ENCODE measurements at places on chromosomes 6 and 20.

DNA sequence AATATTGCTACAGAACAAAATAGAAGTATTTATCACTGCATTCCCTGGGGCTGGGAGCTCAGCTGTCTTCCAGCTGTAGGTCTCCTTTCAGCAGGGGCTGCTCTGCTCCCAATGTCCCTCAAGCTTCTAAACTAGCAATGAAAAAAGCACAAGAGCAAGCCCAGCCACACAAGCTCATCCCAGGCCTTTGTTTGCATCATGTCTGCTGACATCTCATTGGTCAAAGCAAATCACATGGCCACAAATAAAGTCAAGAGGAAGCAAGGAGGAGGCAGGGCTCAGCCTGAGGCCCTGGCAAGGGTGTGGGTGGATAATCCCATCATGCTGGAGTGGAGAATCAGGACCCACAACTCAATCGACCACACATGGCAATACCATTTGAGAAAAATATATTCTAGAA is 2.2 kb upstream of the BFSP1 start:
- DNase-seq = no peak

- DNase-seq = peak; percentile 86
Observed at GRCh38 chr6:43771210-43771857, 1.3 kb downstream of the VEGFA start.

DNA sequence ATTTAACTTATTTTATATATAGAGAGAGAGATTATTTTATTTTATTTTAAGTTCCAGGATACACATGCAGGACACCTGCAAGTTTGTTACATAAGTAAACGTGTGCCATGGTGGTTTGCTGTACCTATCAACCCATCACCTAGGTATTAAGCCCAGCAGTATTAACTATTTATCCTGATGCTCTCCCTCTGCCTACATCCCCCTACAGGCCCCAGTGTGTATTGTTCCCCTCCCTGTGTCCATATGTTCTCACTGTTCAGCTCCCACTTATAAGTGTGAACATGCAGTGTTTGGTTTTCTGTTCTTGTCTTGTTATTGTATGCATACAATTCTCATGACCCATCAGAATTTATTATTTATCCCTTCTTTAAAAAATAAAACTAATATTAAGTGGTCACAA is 34.6 kb downstream of the FKBP1C start:
- no peak for DNase-seq

- DNase-seq = no peak
Observed at GRCh38 chr6:91366781-91367180, 779.9 kb upstream of the MAP3K7 start.

GRCh38 chr6:25804804-25805203 is 27.0 kb downstream of the SLC17A1 start:
- no peak for DNase-seq

- DNase-seq = no peak
Observed at GRCh38 chr6:33740204-33740608, 6.5 kb downstream of the IP6K3 start.
